Metanephros (tissue), 2 donors: ENCODE measurements at places on chromosomes 1 and 21. TPM values are rescaled to one million over a fixed set of nuclear protein-coding genes. Genes with fewer than 3 reads are reported as not detected.

CELA2A gene
- total RNA-seq, result not detected

UQCRHL gene
- total RNA-seq, result 4.7 TPM

IQGAP3 gene
- total RNA-seq, result 11.3 TPM

TMEM269 gene
- 0.47 TPM for total RNA-seq

RYR2 gene
- total RNA-seq, result 1.9 TPM

TMOD4 gene
- total RNA-seq, result 12.4 TPM

CFHR1 gene
- total RNA-seq, result not detected

DNAH14 gene
- total RNA-seq, result 40.9 TPM

HES2 gene
- 0.35 TPM for total RNA-seq

B3GALT2 gene
- total RNA-seq, result 8.8 TPM
